ENCODE measurements at places on chromosomes 2 and 18. TPM values are rescaled to one million over a fixed set of nuclear protein-coding genes. Genes with fewer than 3 reads are reported as not detected.

DNA sequence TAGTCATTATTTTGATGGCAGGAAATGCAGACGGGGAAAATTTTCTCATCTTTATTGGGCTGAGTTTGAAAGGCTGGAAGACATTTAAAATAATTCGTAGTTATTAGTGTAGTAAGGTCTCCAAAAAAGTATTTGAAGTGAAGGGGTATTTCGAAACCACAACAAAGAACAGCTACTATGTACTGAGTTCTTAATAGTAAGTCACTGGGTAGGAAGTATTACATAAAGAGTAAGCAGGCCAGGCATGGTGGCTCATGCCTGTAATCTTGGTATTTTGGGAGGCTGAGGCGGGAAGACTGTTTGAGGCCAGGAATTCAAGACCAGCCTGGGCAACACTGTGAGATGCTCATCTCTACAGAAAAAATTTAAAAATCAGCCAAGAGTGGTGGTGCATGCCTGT lies 113.6 kb downstream of the MEP1B start:
- DNase-seq = no peak

DNA sequence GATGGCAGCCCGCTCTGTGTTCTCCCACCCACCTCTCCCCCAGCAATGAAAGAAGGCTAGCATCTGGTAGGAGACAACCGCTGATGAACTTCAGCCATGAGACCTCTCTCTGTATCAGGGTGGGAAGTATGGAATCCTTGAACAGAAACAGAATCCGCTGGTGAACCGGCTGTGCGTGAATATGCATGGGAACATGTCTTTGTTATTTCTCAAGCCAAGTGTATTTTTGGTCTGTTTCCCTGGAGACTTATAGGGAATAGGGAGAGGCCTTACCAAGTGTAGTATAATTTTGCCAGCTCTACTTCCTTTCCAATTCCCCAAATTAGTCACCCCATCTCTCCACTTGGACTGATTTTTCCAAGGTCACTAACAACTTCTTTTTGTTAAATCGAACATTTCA lies 30.1 kb downstream of the WNT10A start:
- DNase-seq = no peak

DNA sequence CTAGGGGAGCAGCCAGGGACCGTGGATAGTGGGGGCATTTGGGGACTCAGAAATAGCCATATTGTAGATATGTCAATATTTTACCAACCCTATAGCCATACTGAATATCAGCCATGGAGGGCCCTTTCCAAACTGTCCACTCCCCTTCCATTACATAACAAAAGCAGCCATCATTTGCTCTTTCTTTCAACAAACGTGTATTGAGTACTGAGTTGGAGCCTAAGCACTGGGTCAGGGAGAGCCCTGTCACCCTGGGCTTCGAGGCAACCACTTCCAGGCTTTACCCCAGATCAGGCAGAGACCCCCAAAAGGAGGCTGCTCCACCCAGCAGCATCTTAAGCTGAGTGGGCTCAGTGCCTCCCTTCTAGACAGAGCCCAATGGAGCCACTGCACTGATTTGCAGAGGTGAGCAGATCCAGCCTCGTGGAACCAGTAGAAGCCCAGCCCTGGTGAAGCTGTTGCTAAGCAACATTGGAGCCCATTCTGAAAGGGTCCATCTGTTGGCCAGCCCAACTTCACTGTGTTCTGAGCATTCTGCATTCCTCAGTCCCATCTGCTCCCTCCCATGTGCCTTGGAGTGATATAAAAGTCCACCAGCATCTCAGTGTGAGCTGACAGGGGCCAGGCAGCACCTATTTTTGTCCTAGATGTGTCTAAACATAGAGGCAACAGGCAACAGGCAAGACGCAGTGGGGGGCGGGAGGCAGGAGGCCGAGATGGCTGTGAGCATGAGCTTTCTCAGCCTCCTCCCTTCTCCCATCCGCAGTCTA lies 112.1 kb downstream of the PLB1 start:
- DNase-seq = no peak

DNA sequence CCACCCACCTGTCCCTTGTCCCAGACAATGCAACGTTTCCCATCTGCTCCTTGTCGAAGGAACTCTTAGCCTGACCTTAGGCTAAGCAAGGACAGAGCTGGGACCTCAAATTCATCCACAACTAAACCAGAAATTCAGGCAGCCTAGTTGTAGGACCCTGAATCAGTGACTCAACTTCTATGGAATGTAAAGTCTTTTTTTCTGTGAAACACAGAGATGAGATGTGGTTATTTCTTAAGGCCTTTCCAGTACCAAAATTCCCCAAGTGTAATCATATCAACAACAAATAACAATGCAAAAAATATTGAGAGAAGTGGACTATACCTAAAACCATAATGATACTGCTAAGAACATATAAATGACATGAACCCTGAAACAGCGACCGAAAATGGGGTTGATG lies 46.7 kb downstream of the EN1 start:
- peak; percentile 53 for DNase-seq

Gene COL6A3
- 1,362 TPM for total RNA-seq

Gene PTPRM
- 77.4 TPM for total RNA-seq

Gene CDH2
- 165 TPM for total RNA-seq
